ENCODE measurements at places on chromosomes 7 and 10. TPM values are rescaled to one million over a fixed set of nuclear protein-coding genes. Genes with fewer than 3 reads are reported as not detected.
A peak's percentile ranks its signal among the peaks of the same experiment; 100 is the strongest.

The OR6V1 gene
- total RNA-seq: not detected

The ZNF438 gene
- total RNA-seq: 1.7 TPM

The CALML5 gene
- total RNA-seq: not detected

The SNX13 gene
- total RNA-seq: 26.2 TPM

The LLCFC1 gene
- total RNA-seq: not detected

The ERVW-1 gene
- total RNA-seq: not detected

GRCh38 chr7:154647625-154648024, 355.3 kb downstream of the PAXIP1 start:
- no peaks in the 10 kb centered on the region for H3K27me3 ChIP-seq
- H3K36me3 ChIP-seq: no peaks in the 10 kb centered on the region
- no peak for DNase-seq

DNA sequence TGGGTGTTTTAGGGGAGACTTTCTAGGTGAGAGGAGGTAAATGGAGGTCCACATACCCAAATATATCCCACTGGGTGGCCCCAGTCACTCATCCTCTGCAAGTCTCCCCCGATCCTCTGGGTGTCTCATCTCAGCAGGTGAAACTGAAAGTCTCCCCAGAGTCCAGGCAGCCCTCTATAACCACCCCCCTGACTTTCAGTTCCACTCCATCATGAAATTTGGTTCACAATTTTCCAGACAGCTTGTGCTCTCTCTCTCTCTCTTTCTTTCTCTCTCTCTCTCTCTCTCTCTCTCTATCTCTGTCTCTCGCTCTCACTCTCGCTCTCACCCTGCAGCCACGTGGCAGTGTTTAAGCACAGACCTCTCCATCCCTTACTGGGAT, 56.7 kb upstream of the ELN start:
- no peak for DNase-seq
- H3K36me3 ChIP-seq: no peaks in the 10 kb centered on the region
- peak overlapping the region; percentile 58 for H3K27ac ChIP-seq

- DNase-seq: no peak
- H3K4me3 ChIP-seq: no peak overlapping the region
- no peaks in the 10 kb centered on the region for H3K4me1 ChIP-seq
- no peaks in the 10 kb centered on the region for H3K27me3 ChIP-seq
- H3K27ac ChIP-seq: no peak overlapping the region
These were observed 14.8 kb downstream of the GRIFIN start for GRCh38 chr7:2461268-2462026.

DNA sequence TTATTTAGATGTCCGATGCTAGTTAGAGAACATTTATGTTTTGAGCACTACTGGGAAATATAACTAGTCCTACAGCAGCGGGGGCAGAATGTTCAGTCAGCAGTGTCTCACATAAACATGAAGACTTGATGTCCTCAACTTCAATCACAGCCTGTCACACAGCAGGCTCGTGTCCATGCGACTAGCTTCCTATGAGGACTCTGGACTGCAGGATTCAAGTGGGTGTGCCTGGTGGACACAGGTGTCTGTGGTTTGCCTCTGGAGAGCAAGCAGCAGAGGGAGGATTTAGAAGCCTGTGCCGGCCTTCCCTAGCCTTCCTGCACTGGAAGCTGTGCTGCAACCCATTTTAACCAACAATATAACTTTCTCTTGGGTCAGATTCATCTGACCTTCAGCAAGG, 30.0 kb upstream of the LANCL2 start:
- H3K27me3 ChIP-seq: no peaks in the 10 kb centered on the region
- DNase-seq: no peak
- no peak overlapping the region for H3K4me3 ChIP-seq

DNA sequence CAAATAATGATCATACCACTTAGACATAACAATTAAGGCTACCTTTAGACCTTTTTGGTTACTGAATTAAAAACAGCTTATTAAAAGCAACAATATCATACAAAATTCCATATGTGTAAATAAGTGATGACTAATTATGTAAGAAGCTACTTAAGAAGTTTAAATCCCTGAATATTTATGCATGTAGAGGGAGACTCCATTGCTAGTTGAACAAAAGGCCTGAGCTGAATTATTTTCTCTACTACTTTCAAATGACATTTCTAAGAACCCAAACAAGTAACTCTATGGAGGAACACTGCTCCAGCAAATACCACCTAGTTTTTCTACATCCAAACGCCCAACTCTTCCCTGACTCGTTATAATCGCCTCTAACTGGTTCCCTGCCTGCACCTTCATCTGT, 31.5 kb downstream of the EPC1 start:
- DNase-seq: no peak
- no peaks in the 10 kb centered on the region for H3K36me3 ChIP-seq
- H3K27me3 ChIP-seq: no peaks in the 10 kb centered on the region
- no peak overlapping the region for H3K27ac ChIP-seq
- H3K4me3 ChIP-seq: no peak overlapping the region

DNA sequence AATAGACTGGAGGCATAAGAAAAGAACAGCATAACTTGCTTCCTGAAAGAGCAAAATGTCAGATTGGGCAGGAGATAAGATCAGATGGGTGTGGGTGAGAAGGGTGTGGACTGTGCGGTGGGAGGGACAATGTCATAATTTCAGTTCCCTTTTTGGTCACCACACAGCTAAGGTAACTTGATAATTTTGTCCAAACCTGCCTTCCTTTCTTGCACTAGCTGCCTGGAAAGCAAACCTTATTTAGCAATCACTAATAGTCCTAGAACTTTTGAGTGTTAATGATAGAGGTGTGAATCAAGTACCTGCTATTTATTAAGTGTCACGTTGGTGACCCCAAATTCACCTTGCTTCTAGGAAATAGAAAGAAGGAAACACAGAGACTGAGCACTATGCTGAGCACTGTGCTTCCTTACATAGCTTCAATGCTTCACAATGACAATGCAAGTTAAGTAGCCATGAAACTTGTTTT, 72.4 kb upstream of the SP4 start:
- no peaks in the 10 kb centered on the region for H3K4me1 ChIP-seq
- no peak overlapping the region for H3K27ac ChIP-seq
- no peaks in the 10 kb centered on the region for H3K36me3 ChIP-seq
- no peak overlapping the region for H3K4me3 ChIP-seq
- DNase-seq: no peak

GRCh38 chr7:32364581-32364980, 125.6 kb downstream of the LSM5 start:
- DNase-seq: no peak
- no peaks in the 10 kb centered on the region for H3K4me1 ChIP-seq
- H3K27me3 ChIP-seq: no peaks in the 10 kb centered on the region
- H3K36me3 ChIP-seq: no peaks in the 10 kb centered on the region
- H3K27ac ChIP-seq: no peak overlapping the region

- H3K27me3 ChIP-seq: no peaks in the 10 kb centered on the region
- no peak overlapping the region for H3K4me3 ChIP-seq
- no peaks in the 10 kb centered on the region for H3K36me3 ChIP-seq
These were observed 137.8 kb upstream of the CAV2 start for GRCh38 chr7:116361767-116362166.

All from ascending aorta (tissue), 2 donors.